ENCODE measurements at places on chromosomes 2 and 18.
A peak's percentile ranks its signal among the peaks of the same experiment; 100 is the strongest.

DNA sequence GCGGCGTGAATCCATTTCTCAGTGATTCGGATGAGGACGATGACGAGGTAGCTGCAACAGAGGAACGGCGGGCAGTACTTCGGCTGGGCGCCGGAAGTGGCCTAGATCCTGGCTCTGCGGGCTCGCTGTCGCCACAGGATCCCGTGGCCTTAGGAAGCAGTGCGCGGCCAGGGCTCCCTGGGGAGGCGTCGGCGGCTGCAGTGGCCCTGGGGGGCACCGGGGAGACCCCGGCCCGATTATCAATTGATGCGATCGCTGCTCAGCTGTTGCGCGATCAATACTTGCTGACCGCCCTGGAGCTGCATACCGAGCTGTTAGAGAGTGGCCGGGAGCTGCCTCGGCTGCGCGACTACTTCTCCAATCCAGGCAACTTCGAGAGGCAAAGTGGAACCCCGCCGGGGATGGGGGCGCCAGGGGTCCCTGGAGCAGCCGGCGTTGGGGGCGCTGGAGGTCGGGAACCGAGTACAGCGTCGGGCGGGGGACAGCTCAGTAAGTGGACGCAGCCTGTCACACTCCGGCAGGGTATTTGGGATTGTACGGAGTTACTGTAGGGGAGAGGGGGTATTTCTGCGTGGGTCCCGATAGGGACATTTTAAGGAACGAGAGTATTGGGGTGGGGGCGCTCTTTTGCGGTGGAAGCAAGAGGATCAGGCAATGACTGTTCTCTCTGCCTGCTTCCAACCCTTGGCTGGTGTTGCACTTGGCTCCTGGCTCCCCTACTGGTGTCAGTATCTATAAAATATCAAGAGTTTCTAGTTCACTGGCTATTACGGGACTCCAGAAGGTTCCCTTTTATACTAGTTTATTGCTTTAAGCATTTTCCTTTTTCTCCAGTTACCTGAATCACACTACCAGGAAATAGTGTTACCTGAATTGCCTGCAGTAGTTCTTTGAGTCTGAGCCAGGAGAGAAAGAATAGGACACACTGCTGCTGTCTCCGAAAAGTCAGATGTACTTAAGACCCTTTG, 772 bp downstream of the RELCH start:
- DNase-seq: peak; percentile 67

DNA sequence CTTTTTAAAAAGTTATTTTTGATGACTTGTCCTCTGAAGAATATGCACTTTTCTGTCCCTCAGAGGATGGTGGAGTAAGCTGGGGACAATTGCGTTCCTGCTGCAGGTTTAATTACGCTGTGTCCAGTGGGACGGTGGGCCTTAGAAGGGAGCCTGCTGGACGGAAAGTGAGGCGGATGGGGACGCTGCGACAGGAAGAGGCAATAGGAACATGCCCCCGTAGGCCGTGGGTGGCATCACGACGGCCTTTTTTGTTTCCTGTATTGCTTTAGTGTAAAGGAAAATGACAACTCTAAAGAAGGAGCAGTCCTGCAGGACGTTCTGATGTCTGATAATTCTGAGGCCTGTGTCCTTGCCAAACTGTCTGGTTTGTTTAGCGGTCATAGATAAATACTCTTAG, 121.6 kb downstream of the NFATC1 start:
- peak; percentile 17 for DNase-seq

- DNase-seq: no peak
Measured at GRCh38 chr18:48622911-48623431, 84.1 kb downstream of the CTIF start.

DNA sequence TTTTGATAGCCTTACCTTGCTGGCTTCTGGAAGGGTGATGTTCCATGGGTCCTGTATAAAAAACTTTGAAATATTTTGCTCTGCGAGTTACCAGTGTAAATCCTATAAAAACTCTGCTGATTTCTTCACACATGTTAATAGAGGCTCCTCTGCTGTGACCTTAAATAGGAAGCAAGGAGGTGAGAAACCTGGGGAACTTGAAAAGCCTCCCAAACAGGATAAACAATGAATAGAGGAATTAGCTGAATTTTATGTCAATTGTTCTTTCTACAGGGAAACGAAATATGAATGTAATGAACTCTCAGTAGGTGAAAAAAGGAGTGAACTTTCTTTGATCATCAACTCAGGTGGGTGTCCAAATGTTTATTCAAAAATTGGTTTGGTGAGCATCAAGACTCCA, 10.8 kb upstream of the CCL20 start:
- DNase-seq: no peak

All from colonic mucosa (tissue), 4 donors.